ENCODE measurements at places on chromosomes 16 and 17.

GRCh38 chr17:73293480-73293911 lies 18.3 kb downstream of the CDC42EP4 start:
- no peak for DNase-seq

DNA sequence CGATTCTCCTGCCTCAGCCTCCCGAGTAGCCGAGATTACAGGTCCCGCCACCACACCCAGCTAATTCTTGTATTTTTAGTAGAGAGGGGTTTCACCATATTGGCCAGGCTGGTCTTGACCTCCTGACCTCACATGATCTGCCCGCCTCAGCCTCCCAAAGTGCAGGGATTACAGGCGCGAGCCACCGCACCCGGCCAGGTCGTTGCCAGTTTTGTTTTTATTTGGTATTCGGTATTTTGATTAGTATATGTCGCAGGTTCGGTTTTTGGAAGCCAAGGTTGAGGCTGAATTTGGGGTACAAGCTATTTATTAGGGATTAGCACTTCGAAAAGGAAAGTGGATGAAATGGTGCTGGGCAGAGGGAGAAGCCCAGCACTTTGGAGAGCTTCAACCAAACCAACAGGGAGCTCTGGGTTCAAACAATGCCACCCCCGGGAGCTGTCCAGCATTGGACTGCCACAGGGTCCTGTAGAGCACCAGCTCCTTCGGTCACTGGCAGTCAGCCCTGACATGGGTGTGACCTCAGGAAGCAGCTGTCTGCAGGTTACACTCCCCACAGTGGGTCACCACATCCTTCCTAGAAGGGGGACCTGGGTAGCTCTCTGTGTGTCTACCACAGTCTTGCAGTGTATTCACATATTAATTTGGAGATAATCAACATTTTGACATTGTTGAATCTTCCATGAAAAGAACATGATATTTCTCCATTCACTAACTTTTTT lies 1.5 kb upstream of the CLEC10A start:
- DNase-seq, result no peak

DNA sequence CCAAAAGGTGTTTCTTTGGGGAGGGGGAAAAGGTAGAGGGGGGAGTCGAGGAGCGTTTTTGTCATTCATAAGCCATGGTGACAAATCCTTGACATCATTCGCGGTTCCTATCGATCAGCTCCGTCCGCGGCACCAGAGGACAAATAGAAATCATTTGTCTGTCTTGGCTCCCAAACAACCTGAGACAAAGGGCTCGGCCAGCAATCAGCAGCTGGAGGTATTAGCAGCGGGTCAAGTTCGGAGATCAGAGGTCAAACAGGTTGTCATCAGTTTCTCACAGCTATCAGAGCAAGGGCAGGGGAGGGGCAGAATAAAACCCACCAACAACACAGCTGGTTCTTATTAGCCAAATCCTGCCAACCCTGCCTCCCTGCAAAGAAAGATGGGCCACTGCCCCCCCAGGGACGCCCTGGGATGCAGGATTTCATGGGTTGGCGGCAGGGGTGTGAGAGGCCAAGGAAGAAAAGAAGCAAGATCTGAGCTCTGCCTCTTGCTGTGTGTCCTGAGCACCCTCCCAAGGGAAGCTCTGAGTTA lies 145.3 kb upstream of the LHX1 start:
- no peak for DNase-seq

DNA sequence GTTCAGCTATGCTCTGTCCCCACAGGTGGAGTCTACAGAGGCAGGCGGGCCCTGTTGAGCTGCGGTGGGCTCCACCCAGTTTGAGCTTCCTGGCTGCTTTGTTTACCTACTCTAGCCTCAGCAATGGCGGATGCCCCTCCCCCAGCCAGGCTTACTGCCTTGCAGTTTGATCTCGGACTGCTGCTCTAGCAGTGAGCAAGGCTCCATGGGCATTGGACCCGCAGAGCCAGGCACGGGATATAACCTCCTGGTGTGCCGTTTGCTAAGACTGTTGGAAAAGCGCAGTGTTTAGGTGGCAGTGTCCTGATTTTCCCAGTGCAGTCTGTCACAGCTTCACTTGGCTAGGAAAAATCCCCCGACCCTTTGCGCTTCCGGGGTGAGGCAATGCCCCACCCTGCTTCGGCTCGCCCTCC lies 89.1 kb downstream of the BCAS3 start:
- no peak for DNase-seq

DNA sequence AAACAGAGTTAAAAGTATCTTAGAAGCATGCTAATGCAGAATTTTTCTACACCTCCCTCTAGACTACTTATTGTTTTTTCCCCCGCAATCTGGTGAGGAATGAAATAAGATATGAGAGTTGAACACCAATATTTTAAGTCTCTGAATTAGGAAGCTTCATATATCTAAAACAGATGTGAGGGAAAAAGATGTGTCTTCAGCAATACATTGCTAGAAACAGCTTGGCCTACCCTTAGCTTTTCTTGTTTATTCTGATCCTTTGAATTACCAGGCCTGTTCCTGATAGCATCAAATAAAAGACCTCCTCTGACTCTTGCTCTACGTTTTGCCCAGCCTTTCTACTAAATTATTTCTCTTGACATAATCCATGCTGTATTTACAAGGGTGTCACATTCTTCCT lies 221.8 kb downstream of the CDH11 start:
- no peak for DNase-seq

- no peak for DNase-seq
Observed at GRCh38 chr17:68356949-68357455, 65.7 kb downstream of the ARSG start.

- DNase-seq, result no peak
Observed at GRCh38 chr16:83969771-83970429, 1.9 kb downstream of the NECAB2 start.

DNA sequence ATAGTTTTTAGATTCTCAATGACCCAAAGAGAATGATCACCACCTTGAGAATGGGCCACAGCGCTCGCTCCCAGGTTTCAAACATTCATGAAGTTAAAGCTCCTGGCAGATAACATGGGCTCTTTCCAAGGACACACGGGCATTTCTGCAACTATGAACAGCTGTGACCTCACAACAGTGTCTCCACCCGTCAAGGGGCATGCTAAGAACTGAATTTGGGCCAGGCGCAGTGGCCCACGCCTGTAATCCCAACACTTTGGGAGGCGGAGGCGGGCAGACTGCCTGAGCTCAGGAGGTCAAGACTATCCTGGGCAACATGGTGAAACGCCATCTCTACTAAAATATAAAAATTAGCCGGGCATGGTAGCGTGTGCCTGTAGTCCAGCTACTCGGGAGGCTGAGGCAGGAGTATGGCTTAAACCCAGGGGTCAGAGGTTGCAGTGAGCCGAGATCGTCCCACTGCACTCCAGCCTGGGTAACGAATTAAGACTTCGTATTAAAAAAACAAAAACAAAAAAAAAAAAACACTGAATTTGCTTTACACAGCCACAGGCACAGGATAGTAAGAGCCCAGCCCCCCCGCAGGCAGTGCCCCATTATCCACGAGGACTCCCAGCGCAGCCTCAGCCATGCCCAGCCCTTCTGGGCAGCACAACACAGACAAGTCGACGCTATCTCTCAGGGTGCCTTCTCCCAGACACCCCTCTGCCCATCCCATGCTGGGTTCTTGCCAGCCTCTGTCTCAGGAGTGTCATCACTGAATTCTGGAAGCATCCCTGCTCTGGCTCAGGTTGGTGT lies 7.2 kb downstream of the USP7 start:
- no peak for DNase-seq

DNA sequence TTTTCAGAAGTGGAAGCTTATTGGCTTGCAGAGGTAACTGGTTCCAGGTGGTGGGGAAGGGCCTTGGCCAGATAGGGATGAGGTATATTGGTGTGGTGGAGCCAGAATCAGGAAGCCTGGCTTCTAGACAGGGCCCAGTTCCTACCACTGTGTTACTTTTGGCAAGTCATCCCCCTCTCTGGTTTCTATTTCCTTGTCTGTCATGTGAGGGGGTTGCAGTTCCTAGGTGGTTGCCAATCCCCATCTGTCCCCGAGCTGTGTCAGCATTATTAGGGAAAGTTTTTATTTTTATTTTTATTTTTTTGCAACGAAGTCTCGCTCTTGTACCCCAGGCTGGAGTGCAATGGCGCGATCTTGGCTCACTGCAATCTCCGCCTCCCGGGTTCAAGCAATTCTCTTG lies 3.0 kb downstream of the SMCR8 start:
- no peak for DNase-seq

DNA sequence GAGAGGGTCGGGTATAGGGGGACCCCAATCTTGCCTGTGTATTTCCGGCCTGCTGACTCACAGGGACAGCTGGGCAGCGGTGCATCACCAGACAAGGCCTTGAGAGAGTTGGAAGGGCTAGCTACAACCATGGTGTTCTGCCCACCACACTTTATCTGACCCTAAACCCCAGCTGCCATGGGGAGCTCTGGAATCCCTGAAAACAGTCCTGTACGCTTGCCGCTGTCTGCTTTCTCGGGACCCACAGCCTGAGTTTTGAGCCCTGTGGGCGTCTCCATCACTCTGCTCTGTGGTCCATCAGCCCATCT lies 100.4 kb upstream of the GSE1 start:
- DNase-seq, result no peak

- no peak for DNase-seq
Observed at GRCh38 chr17:15501282-15501681, 33.9 kb upstream of the CDRT4 start.

- DNase-seq, result no peak
Observed at GRCh38 chr17:37050920-37051319, 102.2 kb downstream of the AATF start.

- DNase-seq, result no peak
Observed at GRCh38 chr17:62652251-62653001, 25.0 kb downstream of the MRC2 start.

- no peak for DNase-seq
Observed at GRCh38 chr17:33285413-33285812, 7.7 kb downstream of the ASIC2 start.

DNA sequence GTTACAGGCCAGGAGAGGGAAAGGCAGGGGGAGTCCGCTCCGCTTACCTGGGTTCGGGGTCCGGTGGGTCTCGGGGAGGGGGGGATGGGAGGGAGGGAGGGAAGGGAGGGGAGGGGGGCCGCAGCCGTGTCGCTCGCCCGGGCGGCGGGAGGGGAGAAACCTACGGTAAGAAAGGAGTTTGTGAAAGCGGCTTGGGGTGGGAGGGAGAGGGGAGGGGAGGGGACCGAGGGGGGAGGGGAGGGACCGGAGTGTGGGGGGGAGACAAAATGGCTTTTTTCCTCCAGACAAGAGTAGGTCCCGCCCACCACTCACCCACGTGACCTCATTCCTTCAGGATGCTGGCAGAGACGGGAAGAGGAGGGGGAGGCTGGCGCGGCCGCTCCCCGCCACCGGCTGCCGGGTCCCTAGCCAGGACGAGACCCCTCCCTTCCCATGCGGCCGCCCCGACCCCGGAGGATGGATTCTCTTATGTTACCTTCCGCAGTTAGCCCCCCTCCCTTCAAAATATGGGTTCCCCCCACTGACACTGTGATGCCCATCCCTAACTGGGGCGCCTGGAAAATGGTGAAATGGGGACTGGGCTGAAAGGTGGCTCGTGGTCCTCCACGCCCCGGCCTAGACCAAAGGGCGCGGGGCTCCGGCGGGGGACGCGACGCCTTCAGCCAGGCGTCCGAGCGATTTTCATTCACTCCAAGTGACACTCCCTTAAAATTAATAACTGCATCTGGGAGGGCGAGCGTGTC lies at the start of gene PCGF2:
Gene PCGF2, minus strand, starts transcription at position 188 of the 743 bp plus-strand sequence. CDS start 7,934 bp downstream, outside the sequence.
- DNase-seq, result no peak

GRCh38 chr17:64216000-64216337 lies 47.1 kb downstream of the TEX2 start:
- no peak for DNase-seq

- DNase-seq, result no peak
Observed at GRCh38 chr16:51114382-51114781, 36.7 kb downstream of the SALL1 start.

DNA sequence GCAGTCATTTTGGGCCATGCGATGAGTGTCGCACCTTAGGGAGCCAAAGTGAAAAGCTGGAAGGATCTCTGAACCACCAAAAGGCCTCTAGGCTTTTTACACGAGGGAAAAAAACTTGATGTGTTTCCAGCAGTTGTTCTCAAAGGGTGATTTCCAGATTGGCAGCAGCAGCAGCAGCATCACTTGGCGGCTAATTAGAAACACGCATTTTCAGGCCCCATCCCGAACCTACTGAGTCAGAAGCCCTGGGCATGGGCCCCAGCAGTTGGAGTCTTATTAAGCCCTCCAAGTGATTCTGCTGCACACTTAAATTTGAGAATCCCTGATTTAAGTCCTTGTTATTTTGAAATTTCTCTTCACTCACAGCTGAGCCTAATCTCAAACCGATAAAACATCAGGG lies 25.3 kb upstream of the PYY start:
- DNase-seq, result no peak

GRCh38 chr16:22670044-22670536 lies 143.9 kb upstream of the HS3ST2 start:
- DNase-seq, result no peak

DNA sequence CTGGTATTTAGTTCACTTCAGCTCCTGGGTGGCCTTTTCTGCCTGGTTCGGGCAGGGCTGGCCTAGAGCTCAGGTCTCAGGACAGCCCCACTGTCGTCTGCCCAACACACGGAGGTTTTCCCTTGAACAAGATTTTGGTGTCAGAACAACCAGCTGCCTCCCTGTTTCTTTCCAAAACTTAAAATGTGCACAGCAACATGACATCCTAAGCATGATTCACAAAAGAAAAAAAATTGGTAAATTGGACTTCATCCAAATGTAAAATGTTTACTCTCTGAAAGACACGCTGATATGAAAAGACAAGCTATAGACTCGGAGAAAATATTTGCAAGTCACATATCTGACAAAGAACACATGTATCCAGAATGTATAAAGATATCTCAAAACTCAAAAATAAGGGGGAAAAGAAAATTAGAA lies 197.8 kb upstream of the CHMP6 start:
- DNase-seq, result no peak

- DNase-seq, result no peak
Observed at GRCh38 chr17:57782062-57782490, 37.0 kb upstream of the CCDC182 start.

GRCh38 chr17:75864448-75864871 lies 9.3 kb upstream of the WBP2 start:
- no peak for DNase-seq

DNA sequence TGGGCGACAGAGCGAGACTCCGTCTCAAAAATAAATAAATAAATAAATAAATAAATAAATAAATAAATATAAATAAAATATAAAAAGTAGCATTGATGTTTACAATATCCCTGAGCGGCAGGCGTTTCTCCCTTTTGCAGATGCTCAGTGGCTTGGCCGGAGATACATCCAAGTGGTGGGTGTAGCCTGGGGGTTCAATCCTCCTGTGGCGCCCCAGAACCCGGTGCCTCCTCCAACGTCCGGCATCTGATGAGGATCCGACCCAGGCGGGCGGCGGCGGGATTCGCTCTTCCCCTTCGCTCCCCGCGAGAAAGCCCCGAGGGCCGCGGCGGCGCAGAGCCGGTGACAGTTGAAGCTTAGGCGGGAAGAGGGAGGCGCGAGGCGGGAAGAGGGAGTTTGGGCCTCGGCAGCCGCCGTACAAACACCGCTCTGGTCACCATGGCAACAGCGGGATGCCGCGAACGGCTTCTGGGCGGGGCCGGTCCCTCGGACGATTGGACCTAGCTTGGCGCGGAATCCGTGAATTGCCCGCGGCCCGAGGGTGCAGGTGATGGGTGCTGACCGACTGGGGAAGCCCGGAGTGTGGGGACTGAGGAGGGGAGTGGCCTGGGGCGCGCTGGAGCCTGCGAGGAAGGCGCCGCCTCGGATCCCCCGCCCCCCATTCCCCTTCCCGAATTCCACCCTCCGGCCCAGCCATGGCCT lies 12.7 kb upstream of the ALDOA start:
- DNase-seq, result peak; percentile 71

- DNase-seq, result no peak
Observed at GRCh38 chr17:49484588-49484987, 10.5 kb upstream of the NGFR start.

GRCh38 chr17:42392692-42393415 lies 4.6 kb upstream of the STAT3 start:
- no peak for DNase-seq
